ENCODE measurements at places on chromosomes 2 and 18.

- DNase-seq: no peak
These were observed 494.7 kb upstream of the FAM98A start for GRCh38 chr2:34093790-34094189.

DNA sequence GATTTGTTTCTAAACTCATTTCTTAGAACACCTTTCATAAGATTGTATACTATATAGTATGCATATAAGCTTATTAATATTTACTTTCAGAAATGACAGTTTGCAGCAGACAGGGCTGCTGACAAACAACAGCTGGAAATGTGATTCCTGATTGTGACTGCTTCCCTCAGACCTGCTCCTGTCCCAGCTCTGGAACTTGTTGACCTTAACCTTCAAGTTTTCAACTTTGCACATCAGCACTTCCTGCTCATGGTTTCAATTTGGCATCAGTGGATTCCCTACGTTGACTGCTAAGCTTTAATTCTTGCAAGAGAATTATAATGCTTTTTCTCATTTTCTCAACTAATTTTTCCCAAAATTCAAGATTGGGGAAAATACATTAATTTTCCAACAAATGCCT lies 459.2 kb upstream of the ACVR2A start:
- DNase-seq: no peak

DNA sequence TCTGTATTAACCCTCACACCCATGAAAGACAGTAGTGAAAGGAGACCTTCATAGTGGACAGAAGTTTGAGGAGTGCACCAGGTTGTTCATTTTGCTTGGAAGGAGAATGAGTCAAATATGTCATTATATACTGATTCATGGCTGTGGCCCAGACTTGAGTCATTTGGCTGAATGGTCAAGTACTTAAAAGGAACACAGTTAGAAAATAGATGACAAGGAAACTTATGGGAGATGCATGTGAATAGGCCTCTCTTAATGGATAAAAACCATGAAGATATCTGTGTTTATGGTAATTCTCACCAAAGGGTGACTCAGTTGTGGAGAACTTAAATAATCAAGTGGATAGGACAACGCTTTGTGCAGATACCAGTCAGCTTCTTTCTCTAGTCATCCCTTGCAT lies 524.7 kb upstream of the CNTNAP5 start:
- no peak for DNase-seq

GRCh38 chr2:108935271-108935741 lies 53.7 kb downstream of the EDAR start:
- no peak for DNase-seq

GRCh38 chr2:104050656-104051242 lies 803.2 kb upstream of the POU3F3 start:
- no peak for DNase-seq

All from D341Med (cell line).